ENCODE measurements at places on chromosomes 3 and 15. TPM values are rescaled to one million over a fixed set of nuclear protein-coding genes. Genes with fewer than 3 reads are reported as not detected.

DNA sequence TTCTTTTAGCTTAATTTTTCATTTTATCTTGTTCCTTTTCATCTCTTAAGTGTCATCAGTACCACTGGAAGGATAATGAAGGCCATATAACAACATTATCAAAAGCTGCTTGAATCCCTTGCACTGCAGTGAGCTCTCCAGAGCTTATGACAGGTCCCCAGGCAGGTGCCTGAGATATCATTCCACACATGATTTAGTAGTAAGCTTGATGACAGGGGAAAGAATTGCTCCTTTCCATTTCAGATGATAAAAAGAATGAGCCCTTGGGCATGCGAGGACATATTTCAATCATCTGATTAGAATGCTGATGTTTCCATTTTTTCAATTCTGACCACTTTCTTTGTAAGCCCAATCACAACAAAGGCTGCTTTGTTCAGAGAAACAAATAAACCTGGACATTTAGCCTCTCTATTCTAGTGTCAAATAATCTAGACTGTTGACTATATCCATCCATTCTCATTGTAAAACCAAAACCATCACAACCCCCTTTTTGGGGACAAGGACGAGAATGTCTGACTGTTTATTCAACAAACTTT lies 567.8 kb downstream of the IGSF11 start:
- no peak for DNase-seq

Gene CHRM5
- 0.06 TPM for total RNA-seq

- DNase-seq: no peak
Observed at GRCh38 chr15:78873793-78874765, 1.4 kb downstream of the MORF4L1 start.

DNA sequence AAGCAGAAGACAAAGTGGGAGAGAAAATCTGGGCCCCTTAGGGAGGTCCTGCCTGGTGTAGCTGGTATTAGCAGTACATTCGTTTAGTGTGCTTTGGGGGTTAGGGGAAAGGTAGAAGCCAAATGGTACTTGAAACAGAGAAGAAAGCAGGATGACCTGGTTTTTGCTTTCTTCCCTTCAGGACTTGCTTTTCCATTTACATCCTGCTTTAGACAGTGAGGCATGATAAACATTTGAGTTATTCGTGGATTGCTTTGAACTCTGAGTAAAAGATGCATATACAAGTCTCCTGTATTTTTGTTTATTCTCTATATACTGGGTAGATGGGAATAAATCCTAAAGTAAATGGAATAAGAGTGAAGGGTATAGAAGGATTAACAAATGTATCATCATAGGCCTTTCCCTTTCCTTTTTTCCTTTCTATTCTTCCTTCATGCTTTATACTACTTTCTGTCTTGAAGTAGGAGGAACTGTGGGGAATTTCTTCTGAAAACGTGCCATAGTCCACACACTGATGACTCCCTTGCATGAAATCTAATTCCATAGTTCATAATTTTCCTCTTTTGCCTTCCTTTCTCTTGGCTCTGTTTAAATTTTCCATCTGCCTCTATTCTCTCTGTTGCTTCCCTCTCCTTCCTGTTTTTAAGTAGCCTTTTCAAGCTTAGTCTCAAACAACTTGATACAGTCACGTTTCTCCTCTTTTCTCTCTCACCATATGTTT lies 139.5 kb upstream of the RBMS3 start:
- DNase-seq: no peak

Gene MYRIP
- total RNA-seq: 6.6 TPM

DNA sequence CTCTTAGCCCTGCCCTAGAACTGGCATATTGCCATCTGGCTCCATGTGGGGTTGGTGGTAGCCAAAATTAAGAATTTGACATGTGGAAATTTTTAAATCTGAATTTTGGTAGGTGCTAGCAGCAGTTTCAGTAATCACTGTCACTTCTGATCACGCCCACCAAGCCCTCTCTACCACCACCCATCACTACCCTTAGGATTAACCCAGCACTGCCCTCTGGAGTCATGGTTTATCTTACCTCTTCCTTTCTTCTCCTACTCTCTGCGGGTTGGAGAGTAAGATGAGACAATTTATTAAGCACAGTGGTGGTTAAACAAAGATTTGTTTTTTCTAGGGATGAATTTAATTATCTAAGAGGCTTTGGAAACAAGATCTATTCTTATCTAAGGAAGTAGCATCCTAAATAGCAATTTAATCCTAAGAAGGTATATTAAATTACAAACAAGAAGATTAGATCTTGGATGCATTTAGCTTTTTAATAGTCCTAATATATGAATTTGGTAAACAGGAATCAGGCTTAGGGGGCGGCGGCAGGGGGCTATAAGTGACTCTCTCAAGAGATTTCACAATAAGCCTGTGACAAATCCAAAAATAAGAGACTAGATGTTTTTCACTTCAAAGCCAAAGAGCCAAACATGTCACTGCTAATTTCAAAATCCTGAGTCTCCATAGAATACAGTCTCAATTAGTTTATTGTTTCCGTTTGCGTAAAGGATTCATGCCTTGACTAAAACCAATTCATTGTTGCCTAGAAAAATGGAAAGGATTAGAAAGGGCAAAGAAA lies 498.4 kb upstream of the UBE2E2 start:
- no peak for DNase-seq

GRCh38 chr15:38541026-38541425 lies 23.6 kb downstream of the RASGRP1 start:
- no peak for DNase-seq

DNA sequence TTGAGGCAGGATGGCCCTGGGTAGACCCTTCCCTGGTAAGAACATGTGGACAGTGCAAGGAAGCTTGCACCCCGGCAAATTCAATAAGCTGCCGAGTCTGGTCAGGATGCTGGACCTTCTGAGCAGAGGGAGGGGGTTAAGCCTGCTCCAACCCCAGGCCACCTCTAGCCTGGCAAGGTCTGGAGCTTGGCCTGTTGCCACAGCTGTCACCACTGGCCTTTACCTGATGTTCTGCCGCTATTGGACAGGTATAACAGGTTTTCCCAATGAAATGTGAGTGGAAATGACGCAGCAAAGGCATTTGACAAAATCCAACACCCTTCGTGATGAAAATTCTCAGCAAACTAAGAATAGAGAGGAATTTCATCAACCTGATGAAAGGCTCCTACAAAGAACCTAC lies 699 bp upstream of the MESP1 start:
- DNase-seq: no peak

DNA sequence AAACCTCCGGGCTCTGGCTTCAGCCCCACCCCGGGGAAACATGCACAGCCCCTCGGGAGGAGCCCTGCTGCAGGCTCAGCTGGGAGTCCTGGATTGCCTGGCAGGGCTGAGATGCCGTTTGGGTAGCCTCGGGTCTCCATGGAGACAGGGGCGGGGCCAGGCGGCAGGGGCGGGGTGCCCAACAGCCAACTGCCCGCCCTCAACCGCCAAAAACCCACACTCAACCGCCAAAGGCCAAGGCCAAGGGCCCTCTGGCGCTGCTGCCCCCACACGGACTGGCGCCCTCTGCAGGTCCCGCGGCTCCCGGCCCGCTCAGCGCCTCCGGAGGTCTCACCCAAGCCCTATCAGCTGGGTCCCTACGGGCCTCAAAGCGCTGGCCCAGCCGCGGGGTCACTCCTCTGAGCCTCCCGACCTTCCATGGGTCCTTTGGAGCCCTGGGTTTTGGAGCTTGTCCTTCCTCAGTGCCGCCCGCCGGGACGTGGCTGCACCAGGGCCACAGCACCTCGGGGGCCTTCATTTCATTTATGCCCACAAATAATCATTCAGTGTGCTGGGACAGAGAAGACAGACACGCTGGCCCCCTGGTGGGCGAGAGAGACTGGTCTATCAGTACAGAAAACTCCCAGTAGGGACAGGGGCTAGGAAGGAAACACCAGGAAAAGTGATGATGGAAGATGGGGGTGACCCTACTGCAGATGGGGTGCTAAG lies 33.5 kb upstream of the ACAD9 start:
- DNase-seq: peak; percentile 93

- no peak for DNase-seq
Observed at GRCh38 chr3:46356909-46357308, 3.0 kb downstream of the CCR2 start.

- DNase-seq: no peak
Observed at GRCh38 chr3:17974206-17974841, 231.9 kb upstream of the TBC1D5 start.

DNA sequence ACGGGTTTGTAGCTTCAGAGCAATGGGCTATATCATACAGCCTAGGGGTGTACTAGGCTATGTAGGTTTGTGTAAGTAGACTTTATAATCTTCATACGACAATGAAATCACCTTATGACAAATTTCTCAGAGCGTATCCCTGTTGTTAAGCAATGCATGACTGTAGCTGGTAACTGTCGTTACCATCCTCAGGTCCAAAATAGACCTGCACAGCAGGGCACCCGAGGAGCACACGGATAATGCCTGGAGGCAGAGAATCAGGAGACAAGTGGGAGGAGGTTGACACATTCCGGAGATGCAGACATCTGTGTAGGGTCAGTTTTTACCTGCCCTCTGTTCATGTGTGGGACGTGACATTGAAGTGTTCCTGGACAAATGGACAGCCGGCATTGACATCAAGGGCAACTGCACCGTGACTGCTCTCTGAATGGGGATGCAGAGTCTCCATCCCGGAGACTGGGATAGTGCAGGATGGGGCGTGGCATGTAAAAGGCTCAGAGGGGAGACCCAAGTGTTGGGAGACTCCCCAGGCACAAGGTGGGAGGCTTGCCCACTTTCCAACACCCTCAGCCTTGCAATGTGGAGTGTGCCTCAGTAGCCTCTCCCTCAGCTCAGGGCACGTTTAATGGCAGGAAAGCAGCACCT lies 45.9 kb upstream of the PGPEP1L start:
- DNase-seq: no peak

Gene GNAT1
- total RNA-seq: not detected

DNA sequence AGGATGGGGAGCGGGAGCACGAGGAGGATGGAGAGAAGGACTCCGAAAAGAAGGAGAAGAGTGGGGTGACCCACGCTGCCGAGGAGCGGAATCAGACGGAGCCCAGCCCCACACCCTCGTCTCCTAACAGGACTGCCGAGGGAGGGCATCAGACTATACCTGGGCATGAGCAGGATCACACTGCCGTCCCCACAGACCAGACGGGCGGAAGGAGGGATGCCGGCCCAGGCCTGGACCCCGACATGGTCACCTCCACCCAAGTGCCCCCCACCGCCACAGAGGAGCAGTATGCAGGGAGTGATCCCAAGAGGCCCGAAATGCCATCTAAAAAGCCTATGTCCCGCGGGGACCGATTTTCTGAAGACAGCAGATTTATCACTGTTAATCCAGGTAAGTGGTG lies 169.8 kb downstream of the FEZF2 start:
- DNase-seq: no peak

Gene TRH
- not detected for total RNA-seq

Gene BTLA
- total RNA-seq: 3.2 TPM

Gene CAND2
- 7.1 TPM for total RNA-seq

DNA sequence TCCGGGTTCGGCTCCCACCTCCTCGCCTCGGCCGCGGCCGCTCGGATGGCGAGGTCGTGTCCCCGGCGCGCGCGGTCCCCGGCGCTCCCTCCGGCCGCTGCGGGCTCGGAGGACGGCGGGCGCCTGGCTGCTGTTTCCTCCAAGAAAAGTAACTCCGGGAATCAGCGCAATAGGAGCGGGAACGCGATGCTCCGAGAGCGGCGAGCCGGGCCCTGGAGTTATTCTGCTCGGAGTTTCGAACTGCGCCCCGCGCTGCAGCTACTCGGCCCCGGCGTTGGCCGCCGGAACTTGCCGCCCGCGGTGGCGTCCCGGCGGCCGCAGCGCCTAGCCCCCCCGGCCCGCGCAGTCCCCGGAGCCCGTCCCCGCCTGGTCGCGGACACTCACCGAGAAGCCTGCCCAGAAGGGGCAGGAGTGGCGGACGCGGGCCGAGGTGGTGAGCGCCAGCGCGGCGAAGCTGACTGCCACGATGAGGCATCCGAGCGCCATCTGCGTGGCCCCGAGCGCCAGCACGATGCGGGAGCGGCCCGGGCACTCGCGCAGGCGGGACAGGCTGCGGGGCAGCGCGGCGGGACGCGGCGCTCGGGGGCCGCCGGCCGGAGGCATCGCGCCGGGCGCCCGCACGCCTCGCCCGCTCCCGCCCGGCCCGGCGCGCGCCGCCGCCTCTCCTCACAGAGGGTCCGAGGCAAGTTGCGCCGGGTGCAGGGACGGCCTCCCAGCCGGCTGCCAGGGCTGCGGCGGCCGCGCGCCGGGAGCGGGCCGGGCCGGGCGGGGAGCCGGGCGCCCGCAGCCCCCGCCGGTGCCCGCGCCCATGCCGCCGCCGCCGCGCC lies 251.9 kb downstream of the TJP1 start:
- peak; percentile 43 for DNase-seq

Gene ZNF502
- total RNA-seq: 6.0 TPM

GRCh38 chr3:114179575-114179974 lies 723 bp upstream of the DRD3 start:
- DNase-seq: no peak

Gene GNAI2
- total RNA-seq: 245 TPM

DNA sequence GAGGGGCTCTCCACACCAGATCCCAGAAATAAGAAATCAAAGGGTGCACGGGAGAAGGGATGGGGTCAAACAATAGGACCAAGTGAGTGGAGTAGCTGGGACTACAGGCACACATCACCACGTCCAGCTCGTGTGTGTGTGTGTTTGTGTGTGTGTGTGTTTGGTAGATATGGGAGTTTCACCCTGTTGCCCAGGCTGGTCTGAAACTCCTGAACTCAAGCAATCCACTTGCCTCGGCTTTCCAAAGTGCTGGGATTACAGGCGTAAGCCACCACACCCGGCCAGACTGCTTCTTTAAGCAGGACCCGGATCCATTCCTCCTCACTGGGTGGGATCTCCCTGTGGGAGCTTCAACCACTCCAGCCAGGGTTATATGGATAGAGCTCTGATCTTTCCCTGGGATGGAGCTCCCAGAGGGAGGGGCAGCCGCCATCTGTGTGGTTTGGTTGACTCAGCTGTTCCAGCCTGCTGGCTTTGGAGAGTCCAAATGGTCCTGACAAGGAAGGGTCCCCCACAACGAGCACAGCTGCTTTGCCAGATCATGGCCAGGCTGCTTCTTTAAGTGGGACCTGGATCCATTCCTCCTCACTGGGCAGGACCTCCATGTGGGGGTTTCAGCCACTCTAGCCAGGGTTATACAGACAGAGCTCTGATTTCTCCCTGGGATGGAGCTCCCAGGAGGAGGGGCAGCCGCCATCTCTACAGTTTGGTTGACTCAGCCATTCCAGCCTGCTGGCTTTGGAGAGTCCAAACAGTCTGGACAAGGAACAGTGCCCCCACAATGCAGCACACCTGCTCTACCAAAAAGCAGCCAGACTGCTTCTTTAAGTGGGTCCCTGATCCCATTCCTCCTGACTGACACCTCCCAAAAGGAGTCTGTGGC lies 9.1 kb upstream of the AVEN start:
- DNase-seq: no peak

GRCh38 chr15:25737218-25737643 lies 125.9 kb downstream of the ATP10A start:
- DNase-seq: no peak

DNA sequence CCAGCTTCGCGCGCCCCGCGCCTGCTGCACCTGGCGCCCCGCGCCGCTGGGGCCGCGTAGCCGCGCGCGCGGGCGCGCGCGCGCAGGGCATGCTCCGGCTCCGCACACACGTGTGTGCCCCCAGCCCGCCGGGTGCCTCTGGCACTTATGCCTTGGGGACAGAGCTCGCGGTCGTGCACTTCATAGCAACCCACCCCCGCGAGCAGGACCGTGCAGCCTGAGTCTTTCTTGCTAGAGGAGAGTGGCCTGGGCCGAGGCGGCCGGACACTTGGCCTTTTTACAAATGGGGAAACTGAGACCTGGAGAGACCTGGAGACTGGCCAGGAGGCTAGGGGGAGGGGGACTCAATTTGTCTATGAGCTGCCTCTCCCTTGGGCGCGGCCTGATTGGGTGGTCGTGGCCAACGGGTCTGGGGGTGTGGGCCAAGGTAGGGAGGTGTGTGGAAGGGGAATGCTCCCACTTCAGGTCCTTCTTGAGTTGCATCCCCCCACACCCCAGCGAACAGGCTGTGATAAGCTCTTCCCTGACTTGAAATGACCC lies 562 bp downstream of the NBEAL2 start:
- DNase-seq: peak; percentile 86
